Fibroblast of skin of left quadriceps (primary cell): ENCODE measurements at places on chromosomes 2 and 18.

DNA sequence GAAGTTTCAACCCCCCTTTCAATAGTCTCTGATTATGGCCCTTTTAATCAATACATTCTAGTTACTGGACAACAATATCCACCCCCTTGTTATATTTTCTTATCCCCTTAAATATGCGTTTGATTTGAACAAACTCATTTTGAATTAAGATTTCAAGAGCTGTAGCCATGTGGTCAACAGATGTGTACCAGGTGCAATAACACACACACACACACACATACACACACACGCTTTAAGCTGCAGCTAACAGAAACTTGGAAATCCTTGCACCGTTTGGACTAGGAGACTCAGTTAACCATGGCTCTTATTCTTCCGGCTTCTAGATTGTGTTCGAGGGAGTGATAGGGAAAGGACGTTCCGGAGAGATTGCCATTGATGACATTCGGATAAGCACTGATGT is 82.8 kb downstream of the NRP2 start:
- no peak for DNase-seq

GRCh38 chr2:12269041-12269972 is 447.4 kb upstream of the TRIB2 start:
- DNase-seq: no peak

GRCh38 chr18:79071503-79072210 is 2.5 kb downstream of the ATP9B start:
- no peak for DNase-seq

DNA sequence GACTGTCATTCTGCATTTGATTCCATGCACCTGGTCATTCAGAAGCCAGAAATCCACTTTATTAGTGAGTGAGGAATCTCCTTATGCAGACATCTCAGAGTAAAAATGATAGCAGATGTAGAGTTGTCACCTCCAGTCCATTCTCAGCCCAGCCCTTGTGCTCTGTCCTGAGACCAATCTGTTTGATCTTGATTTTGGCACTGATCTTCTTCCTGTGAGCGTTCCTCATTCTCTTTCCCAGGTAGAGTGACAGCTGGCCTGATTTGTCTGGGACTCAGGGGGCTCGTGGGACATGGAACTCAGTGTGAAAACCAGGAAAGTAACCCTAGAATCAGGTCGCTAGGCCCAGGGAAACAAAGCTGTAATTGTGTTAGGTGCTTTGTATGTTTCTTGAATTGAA is 8.9 kb downstream of the ARHGAP25 start:
- DNase-seq: no peak

- DNase-seq: no peak
Observed at GRCh38 chr18:32072321-32072720, 19.4 kb upstream of the RNF138 start.

DNA sequence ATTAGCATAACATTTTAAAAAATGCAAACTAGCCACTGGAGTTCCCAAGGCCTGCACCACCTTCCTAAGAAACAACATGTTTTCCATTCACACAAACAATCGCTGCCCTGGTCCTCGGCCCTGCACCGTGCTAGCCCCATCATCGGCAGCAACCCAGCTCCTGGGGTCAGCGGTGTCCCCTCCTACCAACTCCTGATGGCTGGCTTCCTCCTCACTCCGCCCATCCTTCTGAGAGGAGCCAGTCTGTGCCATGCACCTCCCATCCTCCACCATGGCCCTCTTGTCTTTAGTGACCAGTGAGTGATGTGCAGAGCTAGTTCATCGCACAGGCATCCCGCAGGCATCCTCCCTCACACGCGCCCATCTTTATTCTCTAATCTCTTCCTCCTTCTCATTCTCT is 81.9 kb downstream of the LONRF2 start:
- no peak for DNase-seq

- no peak for DNase-seq
Observed at GRCh38 chr18:79489899-79490625, 94.3 kb downstream of the NFATC1 start.

- DNase-seq: no peak
Observed at GRCh38 chr2:151878655-151879563, 50.7 kb upstream of the ARL5A start.

DNA sequence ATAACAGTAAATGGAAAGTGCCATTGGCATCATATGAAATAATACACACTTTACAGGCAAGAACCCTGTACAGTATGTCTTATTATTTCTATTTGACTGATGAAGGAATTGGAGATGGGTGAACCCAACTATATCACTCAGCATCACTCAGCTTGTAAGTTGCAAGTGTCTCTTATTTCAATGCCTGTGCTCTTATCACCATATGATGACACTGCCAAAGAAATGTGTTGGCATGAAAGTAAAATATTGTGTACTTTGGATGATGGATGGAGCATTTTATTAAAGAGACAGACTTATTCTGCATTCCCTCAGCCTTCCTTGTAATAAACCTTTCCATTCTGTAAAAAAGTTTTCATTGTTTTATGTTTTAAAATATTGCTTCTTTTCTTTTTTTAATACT is 927.5 kb upstream of the VRK2 start:
- no peak for DNase-seq

DNA sequence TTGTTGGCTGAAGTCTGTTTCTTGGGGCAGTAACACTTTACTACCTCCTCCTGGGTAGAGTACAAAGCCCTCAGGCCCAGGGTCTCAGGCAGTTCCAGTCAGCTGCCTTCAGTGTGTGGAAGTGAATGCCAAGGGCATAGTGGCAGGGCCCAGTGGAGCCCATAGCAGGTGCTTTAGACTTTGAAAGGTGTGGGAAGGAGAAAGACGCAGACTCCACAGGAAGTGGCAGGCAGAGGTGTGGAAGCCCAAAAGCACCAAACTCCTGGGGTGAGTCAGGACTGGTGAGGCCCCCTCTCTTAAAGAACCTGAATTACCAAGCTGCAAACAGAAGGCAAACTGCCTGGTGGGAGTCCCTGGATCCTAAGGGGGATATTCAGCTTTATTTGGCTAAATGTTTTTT is 45.3 kb downstream of the ADAM23 start:
- no peak for DNase-seq

DNA sequence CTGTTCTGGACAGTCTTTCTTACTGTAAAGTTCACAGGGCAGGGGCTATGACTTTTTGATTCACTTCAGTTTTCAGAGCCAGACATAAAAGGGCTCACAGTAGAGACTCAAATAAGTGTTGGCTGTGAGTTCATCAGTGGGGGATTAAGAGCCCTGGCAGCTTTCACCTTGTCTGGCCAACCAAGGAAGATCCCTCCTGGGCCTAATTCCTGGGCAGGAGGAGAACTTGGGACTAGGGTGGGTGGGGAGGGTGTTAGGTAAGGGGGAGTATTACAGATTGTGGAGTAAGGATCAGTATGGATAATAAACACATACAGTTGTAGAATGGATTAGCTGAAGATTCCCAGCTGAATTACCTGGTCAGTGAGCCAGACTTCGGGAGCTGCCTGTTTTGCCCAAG is 904 bp upstream of the SFXN5 start:
- DNase-seq: no peak

DNA sequence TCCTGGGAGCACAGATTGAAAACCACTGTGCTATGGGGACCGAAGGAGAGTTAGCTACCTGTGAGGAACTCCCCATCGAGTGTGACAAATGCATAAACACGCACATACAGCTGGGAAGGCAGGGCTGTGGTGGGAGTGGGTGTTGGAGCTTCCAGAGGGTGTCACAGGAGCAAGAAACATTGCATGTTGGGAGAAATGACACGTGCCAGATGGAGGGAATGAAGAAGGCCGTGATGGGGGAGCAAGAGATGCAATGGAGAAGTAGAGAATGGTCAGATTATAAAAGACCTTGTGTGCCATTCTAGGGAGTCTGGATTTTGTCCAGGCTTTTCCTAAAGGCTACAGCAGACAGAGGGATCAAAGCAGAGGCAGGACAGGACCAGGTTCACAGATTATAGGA is 91.1 kb upstream of the NDUFV2 start:
- no peak for DNase-seq

DNA sequence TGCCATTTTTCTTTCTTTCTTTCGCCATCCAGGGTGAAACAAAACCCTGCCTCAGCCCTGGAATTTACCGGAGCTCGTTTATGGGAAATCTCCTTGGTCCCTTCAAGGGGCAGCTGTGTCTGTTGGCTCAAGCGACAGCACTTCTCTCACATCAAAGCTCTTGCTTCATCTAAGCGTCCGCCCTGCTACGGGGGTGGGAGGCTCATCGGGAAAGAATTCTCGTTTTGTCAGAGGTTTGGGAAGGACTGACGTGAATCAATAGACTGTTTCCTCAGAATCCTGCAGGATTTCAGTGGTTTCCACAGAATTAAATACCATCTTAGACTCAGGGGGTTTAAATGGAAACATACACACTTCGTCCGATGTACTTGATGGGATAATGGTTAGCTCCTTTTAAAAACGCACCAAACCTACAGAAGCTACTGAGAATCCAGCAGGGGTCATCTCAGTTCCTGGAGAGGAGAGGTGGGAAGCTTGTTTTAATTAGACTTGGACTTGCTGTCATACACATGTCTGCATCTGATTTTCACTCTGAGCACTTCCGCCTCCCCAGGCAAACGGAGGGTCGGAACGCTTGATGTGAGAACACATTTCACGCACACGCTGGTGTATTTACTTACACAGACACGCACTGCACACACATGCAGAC is 91.6 kb downstream of the ASB1 start:
- DNase-seq: peak; percentile 93

GRCh38 chr18:35458271-35458670 is 39.5 kb downstream of the INO80C start:
- no peak for DNase-seq

GRCh38 chr2:15867194-15868171 is 72.9 kb upstream of the MYCN start:
- no peak for DNase-seq

DNA sequence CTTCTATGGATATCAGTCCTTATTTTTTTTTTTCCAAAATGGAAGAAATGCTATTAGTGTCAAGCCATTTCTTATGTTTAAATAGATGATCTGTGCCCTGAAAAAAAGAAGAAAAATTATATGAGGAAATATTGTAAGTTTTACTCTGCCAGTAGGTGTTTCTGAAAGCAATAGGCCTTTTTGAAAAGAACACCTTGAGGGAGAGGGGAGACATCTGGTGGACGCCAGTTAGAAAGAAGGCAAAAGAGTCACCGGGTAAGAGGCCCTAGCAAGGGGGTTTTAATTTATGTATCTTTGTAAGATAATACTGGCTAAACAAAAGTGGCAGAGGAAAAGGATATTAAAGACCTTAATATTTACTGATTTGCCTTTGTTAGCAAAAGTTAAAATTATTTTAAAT is 56.1 kb downstream of the DYNAP start:
- DNase-seq: peak; percentile 0

DNA sequence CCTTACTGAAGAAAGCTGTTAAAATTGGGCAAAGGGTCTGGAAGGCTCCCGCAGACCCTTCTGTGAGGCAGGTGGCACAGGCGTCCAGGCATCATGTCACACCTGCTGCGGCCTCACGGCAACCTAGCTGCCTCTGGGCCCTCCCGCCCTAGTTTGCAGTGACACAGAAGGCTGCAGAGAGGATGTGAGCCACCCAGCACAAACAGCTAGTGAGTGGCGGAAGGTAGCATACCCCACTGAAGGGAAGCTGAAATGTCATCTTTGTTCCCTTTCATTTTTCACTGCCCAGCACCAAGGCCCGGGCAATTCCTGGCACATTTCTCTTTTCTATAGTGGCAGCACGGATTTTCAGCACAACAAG is 53.8 kb downstream of the TRAPPC12 start:
- no peak for DNase-seq

- DNase-seq: peak; percentile 60
Observed at GRCh38 chr2:158586491-158586890, 129.7 kb downstream of the PKP4 start.

GRCh38 chr18:4806331-4806730 is 351.2 kb upstream of the DLGAP1 start:
- DNase-seq: no peak

DNA sequence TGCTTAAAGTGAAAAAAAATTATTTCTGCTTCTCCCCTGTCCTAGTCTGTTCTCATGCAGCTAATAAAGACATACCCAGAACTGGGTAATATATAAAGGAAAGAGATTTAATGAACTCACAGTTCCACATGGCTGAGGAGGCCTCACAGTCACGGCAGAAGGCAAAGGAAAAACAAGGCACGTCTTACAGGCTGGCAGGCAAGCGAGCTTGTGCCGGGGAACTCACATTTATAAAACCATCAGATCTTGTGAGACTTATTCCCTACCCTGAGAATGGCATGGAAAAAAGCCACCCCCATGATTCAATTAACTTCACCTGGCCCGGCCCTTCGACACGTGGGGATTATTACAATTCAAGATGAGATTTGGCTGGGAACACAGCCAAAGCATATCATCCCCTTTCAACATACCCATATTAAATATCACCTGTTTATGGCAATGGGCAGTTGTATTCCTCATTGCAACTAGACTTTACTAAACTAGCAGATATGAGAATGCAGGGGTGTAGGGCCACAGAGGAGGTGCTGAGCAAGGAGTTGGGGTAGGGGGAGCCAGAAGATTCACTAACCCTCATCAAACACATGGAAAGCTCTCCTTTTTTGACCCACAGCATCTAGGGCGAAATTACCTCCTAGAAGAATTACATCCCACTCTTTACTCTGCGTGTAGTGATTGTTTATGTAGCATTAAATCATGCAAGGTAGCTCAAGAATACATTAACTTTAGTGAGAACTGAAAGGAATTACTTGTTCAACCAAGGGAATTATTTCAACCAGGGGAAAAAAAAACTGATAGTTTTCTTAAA is 183.3 kb upstream of the DOK6 start:
- no peak for DNase-seq

DNA sequence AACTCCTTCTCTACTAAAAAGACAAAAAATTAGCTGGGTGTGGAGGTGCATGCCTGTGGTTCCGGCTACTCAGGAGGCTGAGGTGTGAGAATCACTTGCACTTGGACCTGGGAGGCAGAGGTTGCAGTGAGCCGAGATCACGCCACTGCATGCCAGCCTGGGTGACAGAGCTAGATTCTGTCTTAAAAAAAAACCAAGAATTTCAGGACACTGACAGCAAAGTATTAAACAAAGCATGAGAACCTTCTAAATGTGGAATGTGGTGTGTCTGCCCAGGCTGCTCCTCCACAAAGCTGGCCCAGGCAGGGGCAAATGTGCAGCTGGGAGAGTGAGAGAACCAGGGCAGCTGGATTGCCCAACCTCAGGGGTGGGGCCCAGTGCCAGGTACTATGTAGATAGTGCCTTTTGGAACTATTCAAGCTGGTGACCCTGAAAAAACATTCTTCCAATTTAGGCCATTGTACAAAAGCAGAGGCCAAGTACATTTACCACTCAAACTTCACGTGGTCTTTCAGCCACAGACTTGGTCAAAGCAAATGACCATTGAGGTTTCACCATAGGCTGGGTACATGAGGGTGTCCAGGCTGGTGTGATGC is 6.7 kb upstream of the UGT1A5 start:
- no peak for DNase-seq

GRCh38 chr2:222302178-222303018 is 3.6 kb upstream of the PAX3 start:
- no peak for DNase-seq

- DNase-seq: no peak
Observed at GRCh38 chr2:54370405-54371104, 85.6 kb upstream of the SPTBN1 start.
